Stimulated activated CD4-positive, alpha-beta T cell treated with anti-CD3 and anti-CD28 coated beads, Interleukin-2, amount 100 ng/mL, for 48 hours (primary cell): ENCODE measurements at places on chromosomes 12 and 14.

DNA sequence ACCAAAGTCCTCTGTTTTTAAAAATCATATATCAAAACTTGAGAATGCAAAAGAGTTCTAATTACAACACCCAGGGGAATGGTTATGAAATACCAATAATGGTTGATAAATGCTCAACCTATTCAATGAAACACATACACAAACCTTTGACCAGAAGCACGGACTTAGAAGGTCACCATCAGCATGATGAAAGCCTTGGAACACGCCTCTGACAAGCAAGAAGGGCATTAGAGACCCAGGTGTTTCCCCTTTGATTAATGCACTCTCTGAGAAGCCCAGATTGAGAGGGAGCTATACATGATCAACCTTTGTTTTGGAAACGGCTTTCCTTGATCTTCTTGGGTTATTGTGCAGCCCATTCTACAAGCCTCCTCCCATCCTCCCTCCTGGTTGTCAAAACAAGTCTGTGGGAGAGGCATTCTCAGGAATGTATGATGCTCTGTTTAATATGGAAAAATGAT lies 69.0 kb downstream of the ZFP36L1 start:
- no peak for DNase-seq

DNA sequence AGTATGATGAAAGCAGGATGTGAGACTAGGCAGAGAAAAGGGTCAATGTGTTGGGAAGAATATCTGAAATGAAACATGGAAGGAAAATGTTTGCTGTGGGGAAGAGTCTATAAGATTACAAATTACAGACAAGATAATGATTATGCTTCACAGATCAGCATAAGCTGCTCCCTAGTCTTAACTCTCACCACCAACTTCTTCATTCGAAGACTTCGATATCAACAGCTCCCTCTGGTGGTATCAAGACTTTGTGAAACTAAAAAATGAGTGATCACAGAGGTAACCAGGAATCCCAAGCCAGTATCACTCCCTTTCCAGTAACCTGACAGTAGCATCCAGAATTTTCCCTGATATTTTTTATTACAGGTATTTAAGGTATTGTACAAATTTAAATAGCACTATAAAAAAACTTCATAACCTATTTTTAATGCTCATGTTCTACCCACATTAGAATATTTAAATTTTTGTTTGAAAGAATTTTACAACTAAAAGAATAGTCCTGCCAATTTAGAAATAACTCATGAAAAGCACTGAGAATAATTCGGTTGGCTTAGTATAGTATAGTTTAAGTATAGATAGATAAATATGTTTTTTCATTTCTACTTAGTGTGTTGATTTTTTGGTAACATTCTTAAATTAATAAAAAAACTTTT lies 84.4 kb downstream of the C2CD5 start:
- DNase-seq: no peak

DNA sequence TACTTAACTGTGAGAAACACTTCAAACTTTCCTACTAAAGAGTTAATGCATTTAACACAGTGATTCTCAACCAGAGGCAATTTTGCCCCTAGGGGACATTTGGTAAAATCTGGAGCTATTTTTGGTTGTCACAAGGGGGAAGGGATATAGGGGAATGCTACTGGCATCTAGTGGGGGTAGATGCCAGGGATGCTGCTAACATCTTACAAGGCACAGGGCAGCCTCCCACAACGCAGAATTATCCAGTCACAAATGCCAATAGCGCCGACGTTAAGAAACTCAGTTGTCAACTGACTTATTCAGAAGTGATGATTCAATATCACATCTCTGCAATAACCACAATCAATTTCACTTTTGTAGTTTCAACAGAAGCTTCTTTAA lies 2.0 kb downstream of the EEA1 start:
- peak; percentile 50 for DNase-seq

DNA sequence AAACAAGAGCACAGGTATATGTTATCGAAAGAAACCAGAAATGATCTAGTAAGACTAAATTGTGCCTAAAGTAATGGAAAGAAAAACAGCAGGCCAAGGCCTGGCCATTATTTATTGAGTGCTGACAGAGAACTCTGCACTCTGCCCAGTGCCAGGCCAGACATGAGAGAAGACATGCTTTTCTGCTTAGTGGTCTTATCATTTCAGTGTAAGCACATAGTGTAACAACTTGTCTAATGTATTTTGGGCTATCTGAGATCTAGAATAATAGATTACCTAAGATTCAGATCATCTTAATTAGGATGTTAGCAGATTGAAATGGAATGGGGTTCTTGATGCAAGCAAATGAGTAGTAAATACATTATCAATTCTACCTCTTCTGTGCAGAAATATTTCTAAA lies 278.3 kb downstream of the AKAP6 start:
- DNase-seq: no peak

GRCh38 chr12:130286041-130286440 lies 51.6 kb upstream of the PIWIL1 start:
- no peak for DNase-seq

GRCh38 chr12:62103748-62104147 lies 156.5 kb upstream of the USP15 start:
- DNase-seq: no peak

DNA sequence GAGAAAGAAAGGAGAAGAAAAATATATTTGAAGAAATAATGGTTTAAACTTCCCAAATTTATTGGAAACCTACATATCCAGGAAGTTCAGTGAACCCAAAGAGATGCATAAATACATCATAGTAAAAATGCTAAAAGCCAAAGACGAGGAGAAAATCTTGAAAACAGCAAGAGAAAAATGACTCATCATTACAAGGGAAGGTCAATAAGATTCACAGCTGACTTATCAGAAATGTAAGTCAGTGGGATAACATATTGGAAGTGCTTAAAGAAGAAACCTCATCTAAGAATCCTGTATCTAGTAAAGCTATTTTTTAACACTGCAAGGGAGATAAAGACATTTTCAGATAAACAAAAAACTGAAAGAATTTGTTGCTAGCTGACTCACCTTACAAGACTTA lies 19.9 kb downstream of the RIC8B start:
- DNase-seq: no peak

DNA sequence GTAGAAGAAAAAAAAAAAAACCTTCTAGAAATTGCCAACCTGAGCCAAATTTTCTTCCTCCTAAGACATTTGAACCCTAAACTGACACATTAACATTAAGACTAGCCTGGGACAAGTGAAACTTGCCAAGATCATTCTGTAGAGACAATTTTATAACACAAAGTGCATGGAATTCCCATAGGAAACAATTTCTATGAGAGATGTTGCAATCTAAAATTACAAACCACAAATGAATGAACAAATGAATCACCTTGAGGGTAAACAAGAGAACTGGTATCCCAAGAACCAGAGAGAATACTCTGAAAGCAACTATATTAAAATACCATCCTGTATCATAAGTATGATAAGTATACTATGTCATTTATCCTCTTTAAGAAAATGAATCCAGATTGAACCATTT lies 165.3 kb downstream of the DICER1 start:
- no peak for DNase-seq
